Esophagus squamous epithelium (tissue), 5 donors: ENCODE measurements at places on chromosomes 3 and 15.

DNA sequence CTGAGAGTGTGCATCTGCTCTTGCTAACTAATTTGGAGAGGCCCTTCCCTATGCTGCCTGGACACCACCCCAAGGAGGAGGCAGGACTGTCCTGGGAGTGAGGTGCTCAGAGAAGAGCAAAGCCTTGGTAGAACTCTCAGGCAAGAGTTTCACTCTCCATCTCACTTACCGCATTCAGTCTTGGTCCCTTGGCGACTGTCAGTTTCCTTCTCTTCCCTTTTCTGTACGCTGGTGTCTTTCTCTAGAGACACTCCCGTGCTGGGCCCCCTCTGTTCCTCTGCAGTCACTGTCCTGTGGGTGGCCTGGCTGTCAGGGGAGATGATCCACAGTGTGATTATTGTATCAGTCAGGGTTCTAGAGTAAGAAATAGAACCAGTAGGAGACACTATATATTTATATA lies 44.0 kb downstream of the IDH2 start:
- DNase-seq, result no peak

GRCh38 chr15:41683955-41684354 lies 23.8 kb downstream of the MGA start:
- DNase-seq, result no peak

GRCh38 chr3:60339304-60339703 lies 911.9 kb downstream of the FHIT start:
- no peak for DNase-seq

GRCh38 chr3:11558002-11558401 lies 85.7 kb downstream of the VGLL4 start:
- DNase-seq, result no peak

GRCh38 chr15:31435261-31435911 lies 108.8 kb downstream of the KLF13 start:
- peak; percentile 46 for DNase-seq

DNA sequence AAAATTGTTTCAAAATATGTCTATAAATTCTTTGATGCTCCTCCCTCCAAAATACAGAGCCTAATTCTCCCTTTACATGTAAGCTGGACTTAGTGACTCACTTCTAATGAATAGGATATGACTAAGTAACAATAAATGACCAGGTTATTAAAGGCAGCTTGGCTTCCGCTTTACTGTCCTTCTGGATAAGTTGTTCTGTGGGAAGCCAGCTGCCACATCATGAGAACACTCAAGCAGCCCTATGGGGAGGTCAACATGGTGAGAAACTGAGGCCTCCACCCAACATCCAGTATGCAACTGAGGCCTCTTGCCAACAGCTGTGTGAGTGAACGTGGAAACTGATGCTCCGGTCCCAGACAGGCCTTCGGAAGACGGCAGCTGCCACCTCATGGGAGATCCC lies 247.3 kb upstream of the CHRM5 start:
- DNase-seq, result no peak

DNA sequence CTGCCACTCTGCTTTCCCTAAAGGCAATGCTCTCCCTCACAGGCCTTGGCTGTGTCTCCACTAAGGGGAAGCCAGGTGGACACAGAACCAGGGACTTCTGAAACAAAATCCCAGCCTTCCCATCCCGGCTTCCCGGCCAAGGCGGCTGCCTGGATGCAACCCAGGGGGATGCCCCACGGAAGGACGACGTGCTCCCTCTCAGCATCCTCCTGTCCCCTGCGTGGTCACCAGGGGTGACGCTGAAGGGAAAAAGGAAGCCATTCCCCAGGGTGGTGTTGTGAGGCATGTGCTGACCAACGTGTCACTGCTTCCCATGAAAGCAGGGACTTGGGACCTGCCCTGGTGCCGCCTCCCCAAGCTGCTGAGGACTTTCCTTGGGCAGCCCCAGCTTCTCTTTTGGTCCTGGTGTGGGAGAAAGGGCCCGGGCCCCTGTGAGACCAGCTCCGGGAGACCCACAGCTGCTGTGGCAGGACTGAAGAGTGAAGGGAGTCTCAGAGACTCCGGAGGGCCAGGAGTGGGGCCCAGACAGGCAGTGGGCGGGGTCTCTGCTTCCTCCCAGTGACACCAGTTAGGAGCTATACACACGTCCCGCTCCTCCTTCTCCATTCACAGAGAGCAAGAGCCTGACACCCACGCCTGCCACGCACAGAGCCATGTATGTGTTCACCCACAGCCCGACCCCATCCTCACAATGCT lies 139.2 kb downstream of the NUP210 start:
- no peak for DNase-seq

GRCh38 chr3:180619723-180620122 lies 17.8 kb downstream of the TTC14 start:
- no peak for DNase-seq

DNA sequence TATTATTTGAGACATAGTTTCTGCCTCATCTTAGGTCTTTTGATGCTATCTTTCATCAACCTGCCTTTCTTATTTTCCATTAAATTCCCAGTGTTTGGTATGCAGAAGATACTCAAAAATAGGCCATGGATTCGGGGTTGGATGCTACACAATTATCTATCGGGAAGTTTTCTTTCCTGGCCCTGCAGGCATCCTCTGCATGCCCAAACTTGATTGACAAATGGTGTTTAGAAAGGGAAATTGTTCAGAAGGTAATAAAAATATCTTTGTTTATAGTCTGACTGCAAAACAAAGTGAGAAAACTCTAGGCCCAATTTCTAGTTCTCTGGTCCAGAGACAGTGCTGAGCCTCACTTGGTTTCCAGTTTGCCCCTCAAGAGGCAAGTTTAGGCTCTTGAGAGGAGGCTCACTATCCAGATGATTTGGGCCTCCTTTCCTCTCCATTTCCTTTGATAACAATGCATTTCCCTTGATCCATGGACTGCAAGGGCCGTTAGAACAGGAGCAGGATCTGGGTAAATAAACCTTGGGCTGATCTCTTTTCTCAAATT lies 157.1 kb upstream of the DPH6 start:
- no peak for DNase-seq

DNA sequence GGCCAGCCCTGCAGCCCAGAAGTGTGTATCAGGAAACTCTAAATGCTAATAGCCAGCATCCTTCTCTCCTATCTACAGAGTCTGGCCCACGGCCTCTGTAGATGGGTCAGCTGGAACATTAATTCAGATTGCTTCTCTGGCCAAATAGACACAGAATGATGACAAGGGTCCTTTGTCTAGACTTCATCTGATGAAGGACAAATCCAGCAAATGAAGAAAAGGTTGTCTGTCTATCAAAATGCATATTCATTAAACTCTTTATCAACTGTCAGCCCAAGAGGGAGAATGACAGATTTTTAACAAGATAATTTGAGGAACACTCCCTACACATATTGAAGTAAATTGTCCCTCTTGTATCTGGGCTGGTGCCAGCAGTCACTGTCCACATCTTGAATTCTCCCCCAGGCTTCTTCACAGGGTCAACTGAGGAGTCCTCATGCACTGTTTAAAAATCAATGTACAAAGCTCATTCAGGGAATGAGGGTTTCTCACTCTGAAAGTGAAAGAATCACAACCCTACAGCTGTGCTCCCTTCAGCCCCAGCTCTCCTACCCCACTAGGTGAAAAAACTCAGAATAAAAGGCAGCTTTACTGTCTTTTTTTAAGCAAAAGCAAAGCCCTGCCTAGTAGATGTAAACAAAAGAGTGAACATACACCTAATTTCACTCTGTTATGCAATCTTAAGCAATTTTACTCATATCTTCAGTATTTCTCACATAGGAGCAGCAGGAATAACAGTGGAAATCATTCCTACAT lies 507.7 kb downstream of the IGSF11 start:
- DNase-seq, result no peak

DNA sequence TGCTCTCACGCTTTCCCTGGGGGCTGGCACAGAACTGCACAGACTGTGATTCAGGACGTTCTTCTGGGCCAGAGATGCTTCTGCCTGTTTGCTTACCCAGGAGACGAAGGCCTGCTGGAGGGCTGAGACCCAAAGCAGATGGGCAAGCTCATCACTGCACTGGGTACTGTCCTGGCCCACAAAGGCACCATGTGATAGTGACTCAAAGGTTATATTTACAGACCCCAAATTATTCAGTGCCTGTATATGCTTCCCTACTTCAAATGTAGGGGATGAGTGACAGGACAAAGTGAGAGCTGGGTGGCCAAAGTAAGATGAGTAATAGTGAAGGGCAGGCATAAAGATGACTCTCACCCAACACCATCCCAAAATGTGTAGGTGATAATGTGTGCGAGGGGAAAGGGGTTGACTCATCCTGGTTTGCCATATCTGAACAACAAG lies 127.4 kb downstream of the WDR76 start:
- no peak for DNase-seq

DNA sequence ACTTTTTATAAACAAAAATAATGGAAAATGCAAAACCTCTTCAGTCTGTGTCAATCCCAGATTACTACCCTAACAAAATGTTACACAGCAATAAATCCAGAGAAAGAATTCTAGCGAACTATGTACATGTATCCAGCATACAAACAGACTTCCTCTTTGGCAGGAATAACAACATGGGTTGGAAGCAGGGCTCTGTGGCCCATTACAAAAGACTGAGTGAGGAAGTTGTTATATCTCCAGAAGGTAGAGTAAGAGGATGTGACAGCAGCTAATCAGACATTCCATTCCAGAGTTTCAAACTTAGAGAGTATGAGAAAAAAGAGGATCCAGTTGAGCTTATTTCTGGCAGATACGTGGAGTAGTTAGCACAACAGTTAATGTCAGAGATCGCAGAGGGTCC lies 294.0 kb upstream of the PLSCR5 start:
- no peak for DNase-seq

DNA sequence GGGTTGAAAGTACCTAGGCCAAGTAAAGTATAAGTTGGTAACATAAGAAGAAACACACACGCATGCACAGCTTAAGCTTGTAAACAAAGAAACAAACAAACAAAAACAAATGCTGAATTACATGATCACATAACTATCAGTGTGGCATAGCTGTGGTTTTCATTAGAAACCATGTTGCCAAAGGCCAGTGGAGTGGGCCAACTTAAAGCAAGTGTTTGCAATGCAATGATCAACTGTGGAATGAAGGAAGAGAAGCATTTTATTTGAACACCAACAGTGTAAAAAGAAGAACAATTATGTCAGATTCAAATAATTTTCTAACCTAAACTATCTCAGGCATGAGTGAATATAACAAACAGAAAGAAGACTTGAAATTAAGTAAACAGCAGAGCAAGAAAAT lies 199.4 kb upstream of the STRIT1 start:
- DNase-seq, result no peak

- no peak for DNase-seq
Measured at GRCh38 chr3:47482366-47482765, 6.6 kb upstream of the SCAP start.

DNA sequence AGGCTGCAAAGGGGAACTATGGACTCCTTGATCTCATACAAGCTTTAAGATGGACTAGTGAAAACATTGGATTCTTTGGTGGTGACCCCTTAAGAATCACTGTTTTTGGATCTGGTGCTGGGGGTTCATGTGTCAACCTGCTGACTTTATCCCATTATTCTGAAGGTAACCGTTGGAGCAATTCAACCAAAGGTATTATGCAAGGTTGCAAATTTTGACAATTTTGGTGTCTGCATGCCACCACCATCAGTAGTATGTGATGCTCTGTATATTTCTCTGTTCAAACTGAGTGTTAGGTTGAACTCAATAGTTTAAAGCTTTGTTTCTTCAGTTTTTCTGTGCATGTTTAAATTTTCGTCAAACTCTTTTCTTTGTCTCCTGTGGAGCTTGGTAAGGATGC lies 583.8 kb upstream of the NAALADL2 start:
- DNase-seq, result no peak

GRCh38 chr3:121481106-121481880 lies 64.5 kb downstream of the POLQ start:
- DNase-seq, result no peak

GRCh38 chr3:166064476-166064875 lies 227.3 kb upstream of the BCHE start:
- no peak for DNase-seq

- DNase-seq, result no peak
Measured at GRCh38 chr15:91346259-91346658, 246.2 kb downstream of the SV2B start.

- no peak for DNase-seq
Measured at GRCh38 chr3:40780925-40781406, 256.2 kb downstream of the ZNF621 start.

DNA sequence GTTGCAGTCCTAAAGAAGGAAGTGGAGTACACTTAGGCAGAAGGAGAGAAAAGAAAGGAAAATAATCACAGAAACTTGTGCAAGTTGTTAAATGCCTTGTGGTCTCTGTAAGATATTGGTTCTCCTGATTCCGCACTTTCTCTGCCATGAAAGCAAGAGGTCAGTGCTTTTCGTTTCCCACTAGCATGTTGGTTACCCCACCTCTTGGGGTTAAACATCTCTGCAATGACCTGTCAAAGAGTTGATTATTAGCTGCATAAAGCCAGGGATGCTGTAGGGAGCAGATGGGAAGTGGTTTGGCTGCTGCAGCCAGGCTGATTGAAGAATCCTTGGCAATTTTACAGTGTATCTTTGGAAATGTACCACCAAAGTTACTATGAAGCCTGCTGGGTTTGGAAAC lies 33.3 kb downstream of the ZNF609 start:
- DNase-seq, result no peak

GRCh38 chr3:153289334-153289808 lies 127.3 kb downstream of the RAP2B start:
- DNase-seq, result no peak

GRCh38 chr3:14410503-14411165 lies 8.2 kb downstream of the SLC6A6 start:
- no peak for DNase-seq

- no peak for DNase-seq
Measured at GRCh38 chr3:135997554-135998320, 32.2 kb downstream of the PPP2R3A start.

- peak; percentile 3 for DNase-seq
Measured at GRCh38 chr15:66946578-66947164, 118.7 kb upstream of the SMAD3 start.

- DNase-seq, result no peak
Measured at GRCh38 chr3:32366638-32367397, 24.8 kb upstream of the CMTM7 start.

- DNase-seq, result no peak
Measured at GRCh38 chr3:181695661-181696491, 15.8 kb upstream of the SOX2 start.

DNA sequence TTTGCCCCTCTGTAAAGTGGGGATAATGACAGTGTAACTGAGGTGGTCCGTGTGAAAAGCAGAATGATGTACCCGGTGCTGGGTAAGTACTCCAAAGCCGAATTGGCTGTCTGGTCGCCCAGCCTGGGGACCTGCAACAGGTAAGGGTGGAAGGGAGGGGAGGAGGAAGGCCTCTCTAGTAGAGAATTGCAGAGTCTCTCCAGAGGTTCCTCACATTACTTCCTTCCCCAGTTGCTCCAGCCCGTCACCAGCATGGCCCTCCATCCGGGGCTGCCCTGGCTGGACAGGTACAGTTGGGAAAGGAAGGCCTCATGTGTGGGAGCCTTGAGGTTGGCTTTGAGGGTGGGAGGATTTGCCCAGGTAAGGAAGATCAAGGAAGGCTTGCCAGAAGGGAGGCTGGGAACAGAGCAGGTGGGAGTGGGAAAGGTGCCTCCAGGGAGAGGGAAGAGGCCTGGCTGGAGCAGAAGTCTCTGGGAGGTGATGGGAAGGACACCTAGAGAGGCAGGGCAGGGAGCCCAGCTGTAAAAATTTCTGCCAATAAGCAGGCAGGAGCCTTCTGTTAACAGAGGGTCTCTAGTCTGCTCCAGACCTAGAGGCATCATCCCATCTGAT lies 1.7 kb upstream of the PSTPIP1 start:
- no peak for DNase-seq

- no peak for DNase-seq
Measured at GRCh38 chr3:69012100-69012799, 1.2 kb downstream of the EOGT start.

- no peak for DNase-seq
Measured at GRCh38 chr3:73503781-73504180, 121.0 kb downstream of the PDZRN3 start.

- no peak for DNase-seq
Measured at GRCh38 chr3:128823008-128823407, 56.4 kb upstream of the ACAD9 start.
